GM23248 (cell line): ENCODE measurements at places on chromosomes 16 and 17.
A peak's percentile ranks its signal among the peaks of the same experiment; 100 is the strongest.

- DNase-seq = no peak
Observed at GRCh38 chr17:80110927-80111701, 9.7 kb downstream of the GAA start.

DNA sequence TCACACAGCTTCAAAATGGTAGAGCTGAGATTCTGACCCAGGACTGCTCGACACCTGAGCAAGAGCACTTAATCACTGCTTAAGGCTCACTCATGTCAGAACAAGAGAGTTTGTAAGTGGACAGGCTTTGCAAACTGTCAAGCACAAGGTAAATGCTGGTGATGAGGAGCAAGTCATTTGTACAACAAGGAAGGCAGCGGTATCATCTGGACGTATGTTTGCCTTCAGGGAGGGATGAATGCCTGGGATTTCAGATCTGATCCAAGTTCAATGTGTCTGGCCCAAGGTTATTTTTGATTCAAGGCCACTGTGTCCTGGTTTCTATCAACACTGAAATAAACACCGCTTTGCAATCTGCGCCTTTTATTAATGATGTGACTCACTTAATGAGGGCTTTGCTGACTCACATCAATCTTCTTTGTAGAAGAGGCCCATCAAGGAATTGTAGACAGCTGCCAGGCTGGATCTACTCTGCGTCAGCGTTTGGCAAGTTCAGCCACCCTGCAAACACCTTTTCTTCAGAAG, 174.4 kb upstream of the HS3ST3A1 start:
- peak; percentile 48 for DNase-seq

DNA sequence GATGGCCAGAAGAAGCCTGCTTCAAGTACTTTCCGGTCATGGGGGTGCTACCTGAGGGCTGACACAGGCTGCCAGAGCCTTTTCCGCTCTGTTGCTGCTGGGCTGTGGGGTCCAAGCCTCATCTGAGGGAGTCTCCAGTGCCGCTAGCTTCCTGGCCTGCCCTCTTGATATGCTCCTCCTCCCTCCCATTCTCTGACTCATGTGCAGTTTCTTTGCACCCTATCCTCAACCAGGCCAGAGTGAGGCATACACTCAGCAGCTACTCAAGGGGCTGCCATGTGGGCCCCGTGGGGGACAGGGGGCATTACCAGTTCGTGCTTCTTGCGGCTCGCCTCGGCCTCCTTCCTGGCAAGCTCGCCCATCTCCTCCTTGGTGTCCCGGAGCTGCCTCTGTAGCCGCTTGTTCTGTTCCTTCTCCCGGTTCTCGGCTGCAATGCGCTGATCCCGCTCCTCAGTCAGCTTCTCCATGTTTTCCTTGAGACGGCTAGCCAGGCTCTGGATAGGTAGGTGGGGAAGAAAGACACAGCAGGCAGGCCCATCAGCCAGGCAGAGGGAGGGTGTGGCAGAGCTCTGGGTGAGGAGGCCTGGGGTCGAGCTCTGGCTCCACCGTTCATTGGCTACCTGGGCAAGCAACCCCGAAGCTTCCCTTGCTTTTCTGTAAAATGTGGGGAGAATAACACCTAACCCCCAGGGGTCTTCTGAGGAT, 43.8 kb downstream of the PIPOX start:
- no peak for DNase-seq

- DNase-seq = no peak
Observed at GRCh38 chr16:20236579-20237289, 90.6 kb downstream of the GP2 start.

- DNase-seq = no peak
Observed at GRCh38 chr17:77304746-77305473, 164.1 kb downstream of the SEC14L1 start.

DNA sequence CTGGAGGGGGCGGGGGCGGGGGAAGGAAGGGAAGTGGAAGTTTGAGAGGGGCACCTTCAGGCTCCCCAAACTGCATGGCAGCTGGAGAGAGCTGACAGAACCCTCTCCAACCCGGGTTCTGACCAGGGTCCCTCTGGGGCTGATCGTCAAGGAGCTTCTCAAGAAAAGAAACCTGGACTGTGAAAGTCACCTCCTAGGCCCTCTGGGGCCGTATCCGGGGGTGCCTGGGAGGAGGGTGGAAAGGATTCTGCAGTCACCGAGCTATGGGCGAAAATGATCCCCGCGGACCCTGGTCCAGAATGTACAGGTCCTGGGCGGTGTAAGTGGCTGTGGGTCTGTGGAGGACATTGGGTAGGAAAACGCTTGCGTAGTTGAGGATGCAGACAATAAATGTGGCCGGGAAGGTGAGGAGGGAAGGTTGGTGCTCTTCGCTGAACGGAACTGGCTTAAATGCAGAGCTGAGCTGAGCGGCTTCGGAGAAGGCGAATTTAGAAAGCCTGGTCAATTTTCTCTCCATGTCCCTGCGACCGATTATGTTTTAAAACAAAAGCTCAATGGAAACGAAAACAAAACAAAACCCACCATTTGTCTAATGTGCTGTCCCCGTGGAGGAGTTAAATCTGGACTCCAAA, 3.6 kb upstream of the LHX1 start:
- DNase-seq = no peak

DNA sequence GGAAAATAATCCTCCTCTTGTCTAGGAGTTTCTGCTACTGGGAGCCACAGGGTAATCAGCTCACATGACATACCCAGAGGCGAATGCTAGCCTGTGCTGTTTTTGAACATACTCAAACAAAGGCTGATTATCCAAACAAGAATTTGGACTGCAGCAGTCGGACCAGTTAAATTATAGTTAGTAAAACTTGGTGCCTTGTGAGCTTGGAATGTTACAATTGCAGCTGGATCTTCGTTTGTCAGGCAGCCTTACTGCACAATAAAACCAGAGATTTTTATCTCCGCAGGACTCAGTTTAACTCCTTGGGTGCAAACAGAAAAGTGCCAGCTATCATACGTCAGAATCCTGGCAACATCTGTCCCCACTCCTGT, 163.8 kb upstream of the TBX2 start:
- DNase-seq = peak; percentile 65

GRCh38 chr17:16463358-16464302, 28.4 kb downstream of the LRRC75A start:
- peak; percentile 57 for DNase-seq

GRCh38 chr17:43832168-43832975, 574 bp downstream of the MPP3 start:
- DNase-seq = peak; percentile 91

DNA sequence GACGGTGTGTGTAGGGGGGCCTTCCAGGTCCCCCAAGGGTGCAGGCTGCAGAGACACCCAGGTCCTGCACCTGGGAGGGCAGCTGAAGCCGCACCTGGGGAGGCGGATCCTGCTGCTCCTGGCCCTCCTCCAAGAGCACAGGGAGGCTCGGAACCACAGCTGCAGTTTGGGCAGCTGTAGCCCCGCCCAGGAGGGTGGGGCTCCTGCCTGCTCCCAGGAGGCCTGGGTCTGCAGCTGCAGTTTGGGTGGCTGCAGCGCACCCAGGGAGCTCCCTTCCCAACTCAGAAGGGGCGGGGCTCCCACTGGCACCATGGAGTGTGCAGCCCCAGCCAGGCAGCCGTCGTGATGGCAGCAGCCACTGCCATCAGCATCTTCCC, 69.4 kb upstream of the NKD1 start:
- no peak for DNase-seq

DNA sequence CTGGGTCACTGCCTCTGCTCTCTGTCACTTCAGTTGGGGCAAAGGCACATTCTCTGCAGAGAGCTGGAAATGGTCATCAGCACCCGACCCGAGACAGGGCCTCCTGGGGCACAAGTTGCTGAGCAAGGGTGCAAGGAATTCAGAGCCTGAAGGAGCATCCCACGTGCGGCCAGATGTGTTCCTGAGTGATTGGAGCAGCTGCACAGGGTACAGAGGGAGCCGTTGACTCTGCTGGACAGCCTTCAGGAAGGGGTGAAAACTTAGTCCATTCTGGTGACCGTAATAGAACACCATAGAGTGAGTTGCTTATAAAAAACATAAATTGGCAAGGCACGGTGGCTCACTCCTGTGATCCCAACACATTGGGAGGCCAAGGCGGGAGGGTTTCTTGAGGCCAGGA, 106.8 kb downstream of the CCDC182 start:
- DNase-seq = no peak

DNA sequence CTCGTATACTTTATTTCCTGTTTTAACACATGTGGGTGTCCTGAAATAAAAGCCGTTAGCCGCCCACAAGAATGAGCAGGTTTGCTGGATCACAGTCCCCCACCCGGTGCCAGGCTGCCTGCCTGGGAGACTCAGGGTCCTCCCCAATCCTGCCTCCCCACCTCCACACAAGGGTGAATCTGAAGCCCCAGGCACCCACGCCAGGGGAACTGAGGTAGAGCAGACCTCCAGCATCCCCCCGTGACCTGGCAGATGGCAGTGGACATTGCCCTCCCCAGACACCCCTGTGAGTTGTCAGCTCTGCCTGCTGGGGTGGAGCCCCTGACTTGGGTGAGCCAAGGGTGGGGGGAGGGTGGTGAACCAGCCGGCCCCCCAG, 114.8 kb downstream of the METRNL start:
- DNase-seq = peak; percentile 31

DNA sequence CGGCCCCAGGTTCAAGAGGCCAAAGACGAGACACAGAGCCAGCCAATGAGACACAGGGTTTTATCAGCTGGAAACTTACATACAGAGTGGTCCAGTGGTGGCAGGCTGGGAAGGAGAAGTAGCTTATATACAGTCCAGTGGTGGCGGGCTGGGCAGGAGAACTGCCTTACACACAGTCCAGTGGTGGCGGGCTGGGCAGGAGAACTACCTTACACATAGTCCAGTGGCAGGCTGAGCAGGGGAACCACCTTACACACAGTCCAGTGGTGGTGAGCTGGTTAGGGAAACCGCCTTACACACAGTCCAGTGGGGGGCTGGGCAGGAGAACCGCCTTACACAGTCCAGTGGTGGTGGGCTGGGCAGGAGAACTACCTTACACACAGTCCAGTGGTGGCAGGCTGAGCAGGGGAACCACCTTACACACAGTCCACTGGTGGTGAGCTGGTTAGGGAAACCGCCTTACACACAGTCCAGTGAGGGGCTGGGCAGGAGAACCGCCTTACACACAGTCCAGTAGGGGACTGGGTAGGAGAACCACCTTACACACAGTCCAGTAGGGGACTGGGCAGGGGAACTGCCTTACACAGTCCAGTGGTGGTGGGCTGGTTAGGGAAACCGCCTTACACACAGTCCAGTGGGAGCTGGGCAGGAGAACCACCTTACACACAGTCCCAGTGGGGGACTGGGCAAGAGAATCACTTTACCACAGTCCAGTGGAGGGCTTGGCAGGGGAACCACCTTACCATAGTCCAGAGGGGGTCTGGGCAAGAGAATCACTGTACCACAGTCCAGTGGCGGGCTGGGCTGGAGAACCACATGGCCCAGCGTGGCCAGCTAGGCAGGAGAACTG, 90.9 kb downstream of the GAS7 start:
- no peak for DNase-seq

GRCh38 chr16:51523400-51523799, 372.3 kb upstream of the SALL1 start:
- DNase-seq = peak; percentile 45

- peak; percentile 95 for DNase-seq
Observed at GRCh38 chr17:56756536-56756935, 77.2 kb downstream of the C17orf67 start.

DNA sequence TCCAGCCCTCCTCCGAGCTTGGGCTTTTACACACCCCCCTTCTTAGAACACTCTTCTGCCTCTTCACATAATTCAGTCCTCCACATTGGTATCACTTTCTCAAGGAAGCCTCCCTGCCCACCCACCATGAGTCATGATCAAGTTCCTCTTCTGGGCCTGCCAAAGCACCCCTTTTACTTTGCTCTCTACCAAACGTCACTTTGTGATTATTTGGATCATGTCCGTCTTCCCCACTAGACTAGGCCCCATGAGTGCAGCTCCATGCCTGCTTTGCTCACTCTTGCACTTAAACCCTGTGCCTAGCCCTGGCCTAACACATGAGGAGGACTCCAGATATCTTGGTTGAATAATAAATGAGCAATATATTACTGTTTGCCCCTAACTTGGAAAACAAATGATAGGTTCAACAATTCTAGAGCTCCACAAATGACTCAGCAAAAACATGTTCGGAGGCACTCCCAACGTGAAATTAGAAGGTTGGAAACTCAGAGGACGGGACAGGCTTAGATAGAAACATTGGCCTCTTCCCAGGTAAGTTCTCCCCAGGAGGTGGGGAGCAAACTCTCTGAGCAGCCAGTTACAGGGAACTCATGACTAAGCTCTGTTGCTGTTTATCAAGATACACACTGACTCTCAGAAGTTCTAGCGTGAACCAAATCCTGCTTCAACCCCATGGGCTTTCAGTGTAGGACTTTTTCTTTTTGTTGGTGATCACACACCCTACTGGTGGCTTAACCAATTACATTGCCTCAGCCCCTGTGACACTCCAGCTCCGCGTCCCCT, 28.3 kb downstream of the G6PC1 start:
- DNase-seq = peak; percentile 91

DNA sequence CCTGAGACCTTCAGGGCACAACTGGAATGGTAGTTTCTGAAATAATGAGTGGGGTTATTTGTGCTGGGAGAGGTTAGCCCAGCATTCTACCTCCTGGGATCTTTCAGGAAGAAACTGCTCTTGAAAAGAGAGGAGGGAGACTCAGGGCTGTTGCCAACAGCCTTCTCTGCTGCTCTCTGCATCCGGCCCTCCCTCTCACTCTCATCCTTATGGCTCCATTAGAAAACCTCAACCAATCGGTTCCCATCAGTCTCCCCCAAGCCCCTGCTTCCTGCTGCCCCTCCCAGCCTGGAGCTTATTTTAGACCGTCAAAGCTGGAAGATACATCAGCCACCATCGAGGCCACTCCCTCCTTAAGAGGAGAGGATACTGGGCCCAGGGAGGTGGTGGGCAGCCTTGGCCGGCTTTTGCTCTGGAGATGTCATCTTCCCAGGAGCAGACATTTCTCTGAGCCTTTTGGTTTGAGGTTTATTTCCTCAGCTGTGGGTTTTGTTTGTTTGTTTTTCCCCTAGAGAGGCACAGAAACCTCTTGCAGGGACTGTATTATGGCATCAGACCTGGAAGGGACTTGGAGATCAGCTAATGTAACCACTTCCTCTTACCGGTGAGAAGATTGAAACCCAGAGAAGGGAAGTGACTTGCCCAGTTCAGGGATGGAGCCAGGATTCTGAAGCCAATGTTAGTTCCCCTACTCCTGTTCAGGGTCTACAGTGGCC, 2.7 kb downstream of the MPRIP start:
- peak; percentile 76 for DNase-seq
